ENCODE measurements at places on chromosomes 5 and 9. TPM values are rescaled to one million over a fixed set of nuclear protein-coding genes. Genes with fewer than 3 reads are reported as not detected.

RNF183 gene
- not detected for total RNA-seq

GMCL2 gene
- not detected for total RNA-seq

HAND1 gene
- total RNA-seq, result 23.4 TPM

PCAT7 gene
- 0.08 TPM for total RNA-seq

PCDHA3 gene
- not detected for total RNA-seq

UTP15 gene
- total RNA-seq, result 10.5 TPM

GABRA6 gene
- not detected for total RNA-seq

KLHL9 gene
- total RNA-seq, result 11.2 TPM

SHC3 gene
- total RNA-seq, result 0.35 TPM

TUSC1 gene
- 12.0 TPM for total RNA-seq

APC gene
- 33.1 TPM for total RNA-seq

INPP5E gene
- 10.5 TPM for total RNA-seq

NMUR2 gene
- total RNA-seq, result not detected

PHYHD1 gene
- 28.7 TPM for total RNA-seq

DNA sequence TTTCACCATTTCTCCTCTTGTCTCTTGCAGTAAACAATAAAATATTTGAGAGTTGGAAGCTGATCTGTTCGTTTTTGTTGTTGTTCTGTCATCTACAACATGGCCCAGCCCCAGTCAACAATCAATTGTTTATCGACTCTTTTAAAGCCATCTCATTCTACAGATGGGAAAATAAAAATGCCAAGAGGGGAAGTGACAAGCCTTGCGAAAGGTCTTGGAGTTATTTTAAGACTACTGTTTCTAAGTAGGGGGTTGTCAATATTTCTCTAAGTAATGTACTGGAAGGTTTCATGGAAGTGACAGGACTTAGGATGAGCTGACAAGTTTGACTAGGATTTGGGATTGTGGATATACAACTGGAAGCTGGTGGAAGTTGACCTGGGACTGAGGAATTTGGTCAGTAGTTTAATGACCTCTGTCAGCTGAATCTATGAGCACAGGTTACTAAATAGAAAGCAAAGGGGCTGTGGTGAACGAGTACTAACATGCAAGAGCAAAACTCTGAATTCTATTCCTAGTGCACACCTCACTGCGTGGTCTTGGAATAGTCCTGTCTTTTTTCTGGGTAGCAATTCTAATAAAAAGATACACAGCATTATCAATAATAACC is 57.5 kb upstream of the ADRB2 start:
- no peak for DNase-seq

DNA sequence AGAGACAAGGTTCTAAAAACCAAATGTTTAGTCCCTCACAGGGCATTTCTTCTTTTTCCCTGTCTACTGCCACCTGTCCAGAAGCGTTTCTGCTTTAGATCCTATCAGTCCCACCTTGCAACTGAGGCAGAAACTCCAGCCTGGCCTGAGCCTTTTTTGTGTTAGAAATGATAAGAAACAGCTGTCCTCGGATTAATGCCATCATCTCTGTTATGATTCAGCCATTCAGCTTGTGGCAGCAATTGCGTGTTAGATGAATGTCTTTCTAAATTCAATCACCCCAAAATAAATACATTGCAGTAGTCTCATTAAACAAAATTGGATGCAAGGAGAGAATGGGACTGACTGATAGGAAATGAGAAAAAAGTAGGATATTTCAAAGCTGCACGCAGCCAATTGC is 28.3 kb upstream of the FRMPD1 start:
- DNase-seq, result no peak

DNA sequence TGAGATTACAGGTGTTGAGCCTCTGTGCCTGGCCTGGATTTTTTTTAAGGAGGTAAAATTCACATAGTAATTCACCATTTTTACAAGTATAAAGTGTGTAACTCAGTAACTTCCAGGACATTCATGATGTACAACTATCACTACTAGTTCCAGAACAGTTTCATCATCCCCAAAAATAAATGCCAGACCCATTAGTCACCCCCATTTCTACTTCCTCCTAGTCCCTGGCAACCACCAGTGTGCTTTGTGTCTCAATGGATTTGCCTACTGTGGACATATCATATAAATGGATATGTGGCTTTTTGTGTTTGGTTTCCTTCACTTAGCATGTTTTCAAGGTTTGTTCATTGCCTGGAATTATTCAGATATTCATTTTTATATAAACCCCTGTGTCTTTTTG is 72.5 kb upstream of the PANK3 start:
- DNase-seq, result no peak

- DNase-seq, result no peak
These were observed 223.0 kb upstream of the DMRT1 start for GRCh38 chr9:618478-618877.

- no peak for DNase-seq
These were observed 12.9 kb downstream of the HAND1 start for GRCh38 chr5:154465169-154465568.

- no peak for DNase-seq
These were observed 29.6 kb downstream of the IRF1 start for GRCh38 chr5:132460846-132461568.

GRCh38 chr9:70046274-70047070 is 2.8 kb downstream of the MAMDC2 start:
- DNase-seq, result no peak

DNA sequence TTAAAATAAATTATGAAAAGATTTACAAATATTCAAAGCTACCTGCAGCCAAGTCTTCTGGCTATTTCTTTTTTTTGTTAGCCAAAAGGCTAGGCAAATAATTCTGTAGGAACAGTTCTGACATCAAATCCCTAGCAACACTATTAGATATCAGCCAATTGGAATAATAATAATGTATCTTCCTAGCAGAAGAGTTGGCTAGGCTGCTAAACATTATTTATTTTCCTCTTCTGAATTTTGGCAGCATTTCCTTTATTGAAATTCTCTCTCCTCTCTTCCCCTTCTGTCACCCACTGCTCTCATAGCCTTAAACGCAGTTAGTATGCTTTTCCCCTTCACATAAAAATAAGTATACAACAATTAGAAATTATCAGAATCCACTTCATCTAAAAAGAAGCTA is 42.6 kb downstream of the ZDHHC21 start:
- DNase-seq, result no peak

GRCh38 chr9:79470954-79471353 is 100.8 kb upstream of the TLE4 start:
- DNase-seq, result no peak

DNA sequence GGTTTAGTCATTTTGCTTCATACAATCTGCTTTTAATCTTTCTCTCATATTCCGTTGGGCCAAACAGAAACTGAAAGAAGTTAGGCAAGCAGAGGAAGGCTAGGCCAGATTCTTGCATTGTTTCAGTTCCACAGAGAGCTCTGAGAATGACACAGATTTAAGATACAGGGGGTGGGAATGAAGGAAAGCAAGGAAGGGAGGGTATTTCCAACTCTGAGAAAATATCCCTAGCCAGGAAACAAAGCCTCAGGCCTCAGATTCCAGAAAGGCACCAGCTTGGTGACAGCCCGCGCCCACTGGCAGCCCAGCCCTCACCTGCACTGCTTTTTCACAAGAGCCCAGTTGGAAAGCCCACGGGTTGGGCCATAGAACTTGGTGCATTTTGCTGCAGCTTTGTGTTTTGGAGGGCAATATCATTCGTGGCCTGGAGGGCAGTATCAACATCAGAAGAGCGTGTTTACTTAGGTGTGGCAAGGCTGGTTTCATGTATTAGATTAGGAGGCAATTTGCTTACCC is 63.5 kb downstream of the ENC1 start:
- no peak for DNase-seq

DNA sequence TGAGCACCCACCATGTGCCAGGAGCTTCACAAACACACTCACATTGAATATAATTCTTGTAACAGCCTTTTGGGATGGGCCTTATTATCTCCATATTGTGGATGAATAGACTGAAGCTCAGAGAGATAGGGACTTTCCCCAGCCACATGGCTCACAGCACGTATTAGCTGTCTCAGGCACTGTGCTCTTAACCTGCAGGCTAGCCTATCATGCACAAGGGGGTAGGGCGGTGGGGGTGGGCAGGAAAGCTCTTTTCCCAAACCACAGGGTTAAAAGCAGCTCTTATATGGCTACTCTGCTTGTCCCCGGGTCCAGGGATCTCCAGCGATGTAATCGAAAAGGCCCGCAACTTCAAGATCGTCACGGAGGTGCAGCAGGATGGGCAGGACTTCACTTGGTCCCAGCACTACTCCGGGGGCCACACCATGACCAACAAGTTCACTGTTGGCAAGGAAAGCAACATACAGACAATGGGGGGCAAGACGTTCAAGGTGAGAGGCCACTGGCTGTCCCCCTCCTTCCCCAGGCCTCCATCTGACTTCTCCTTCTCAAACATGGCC is 2.6 kb downstream of the FABP6 start:
- DNase-seq, result no peak

DNA sequence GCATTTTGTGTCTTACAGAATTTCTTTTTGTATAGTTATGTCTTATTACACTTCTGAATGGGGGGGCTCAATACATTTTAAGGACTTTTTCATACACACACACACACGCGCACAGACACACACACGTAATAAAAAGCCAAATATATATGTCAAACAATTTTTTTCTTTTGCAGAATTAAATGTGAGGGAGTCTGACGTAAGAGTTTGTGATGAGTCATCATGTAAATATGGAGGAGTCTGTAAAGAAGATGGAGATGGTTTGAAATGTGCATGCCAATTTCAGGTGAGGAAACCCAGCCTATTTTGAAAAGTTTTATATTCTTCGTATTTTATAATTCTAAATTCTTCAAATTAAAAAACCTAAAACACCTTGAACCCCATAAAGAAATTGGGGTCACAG is 25.6 kb downstream of the TMEFF1 start:
- DNase-seq, result no peak

- DNase-seq, result no peak
These were observed 327.1 kb downstream of the MTRR start for GRCh38 chr5:8196061-8196460.

- DNase-seq, result no peak
These were observed 46.3 kb downstream of the FSTL4 start for GRCh38 chr5:133565993-133566392.

DNA sequence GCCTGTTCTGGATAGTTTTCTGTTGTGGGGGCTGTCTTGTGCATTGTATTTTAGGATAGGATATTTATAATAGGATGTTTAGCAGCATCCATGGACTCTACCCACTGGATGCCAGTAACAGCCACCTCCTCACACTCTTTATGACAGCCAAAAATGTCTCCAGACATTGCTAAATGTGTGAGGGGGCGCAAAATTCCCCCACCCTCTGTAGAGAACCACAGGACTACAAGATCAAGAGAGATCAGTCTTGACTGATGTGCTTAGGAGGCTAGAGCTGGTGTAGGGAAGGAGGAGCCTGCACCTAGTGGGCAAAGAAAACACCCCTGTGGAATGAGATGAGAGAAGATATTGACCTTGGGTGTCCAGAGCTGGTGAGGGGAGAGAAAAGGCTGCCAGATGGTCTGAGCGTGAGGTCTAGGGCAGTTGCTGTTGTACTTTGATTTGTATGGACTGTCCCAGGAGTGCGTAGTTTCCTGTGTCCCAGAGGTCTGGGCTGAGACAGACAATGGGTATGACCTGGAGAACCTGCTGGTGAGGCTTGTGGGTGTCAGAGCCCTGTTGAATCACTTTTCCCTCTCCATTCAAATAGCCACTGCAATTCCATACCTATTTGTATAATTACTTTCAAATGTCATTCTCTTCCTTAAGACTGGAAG is 16.3 kb downstream of the DAPK1 start:
- no peak for DNase-seq

- no peak for DNase-seq
These were observed 117.3 kb upstream of the PLPPR1 start for GRCh38 chr9:100911273-100911672.

GRCh38 chr5:140043508-140043872 is 391 bp upstream of the NRG2 start:
- no peak for DNase-seq

GRCh38 chr9:88819476-88819875 is 171.8 kb upstream of the S1PR3 start:
- DNase-seq, result no peak

- DNase-seq, result peak; percentile 87
These were observed 116.6 kb downstream of the KLHL3 start for GRCh38 chr5:137619191-137619870.

GRCh38 chr5:134103397-134103796 is 11.1 kb upstream of the TCF7 start:
- peak; percentile 38 for DNase-seq

DNA sequence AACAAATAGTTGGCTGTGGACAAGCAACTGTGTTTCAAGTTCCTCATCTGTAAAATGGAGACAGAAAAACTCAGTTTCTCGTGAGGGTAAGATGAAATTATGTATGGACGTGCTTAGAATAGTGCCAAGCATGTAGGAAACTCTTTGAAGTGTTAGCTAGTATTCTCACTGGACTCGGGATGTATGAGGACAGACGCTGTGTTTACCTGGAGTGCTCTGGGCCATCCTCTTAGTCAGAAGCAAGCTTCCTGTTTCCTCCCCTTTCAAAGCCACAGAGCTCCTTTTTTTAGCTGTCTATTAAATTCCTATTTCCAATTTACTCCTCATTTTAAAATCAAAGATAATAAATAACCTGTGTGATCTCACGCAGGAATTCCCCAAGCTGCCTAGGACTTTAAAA is 23.8 kb upstream of the IQGAP2 start:
- DNase-seq, result no peak

GRCh38 chr5:68379275-68380036 is 163.9 kb downstream of the PIK3R1 start:
- DNase-seq, result no peak

- DNase-seq, result no peak
These were observed 1.1 kb downstream of the GPR107 start for GRCh38 chr9:130054820-130055219.

GRCh38 chr5:135568246-135568645 is 10.5 kb downstream of the CXCL14 start:
- DNase-seq, result no peak

DNA sequence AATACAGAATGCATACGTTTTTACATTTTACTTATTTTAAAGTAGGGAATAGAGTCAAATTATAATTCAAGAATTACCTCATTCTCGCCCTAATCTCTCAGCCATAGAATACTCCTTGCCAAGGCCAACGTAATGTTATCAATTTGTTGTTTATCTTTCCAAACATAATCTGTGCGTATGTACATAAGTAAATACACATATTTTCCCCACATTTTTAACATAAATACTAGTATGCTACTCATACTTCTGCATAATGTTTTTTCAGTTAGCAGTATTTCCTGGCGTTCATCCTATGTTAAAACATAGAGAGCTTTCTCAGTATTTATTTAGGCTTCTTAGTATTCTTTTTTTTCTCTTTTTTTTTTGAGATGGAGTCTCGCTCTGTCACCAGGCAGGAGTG is 28.8 kb downstream of the RBM27 start:
- no peak for DNase-seq

GRCh38 chr9:137241490-137242268 is 592 bp downstream of the TUBB4B start:
- DNase-seq, result peak; percentile 79

GRCh38 chr9:88880199-88880598 is 111.1 kb upstream of the S1PR3 start:
- no peak for DNase-seq

GRCh38 chr5:158670201-158670600 is 429.5 kb downstream of the EBF1 start:
- DNase-seq, result no peak

GRCh38 chr5:73152411-73153388 is 20.3 kb upstream of the TMEM174 start:
- DNase-seq, result no peak

GRCh38 chr5:3197304-3198073 is 398.1 kb upstream of the IRX1 start:
- no peak for DNase-seq
